ENCODE measurements at places on chromosomes 2 and 18.

GRCh38 chr2:186699742-186700141 is 5.9 kb downstream of the FAM171B start:
- DNase-seq: no peak

DNA sequence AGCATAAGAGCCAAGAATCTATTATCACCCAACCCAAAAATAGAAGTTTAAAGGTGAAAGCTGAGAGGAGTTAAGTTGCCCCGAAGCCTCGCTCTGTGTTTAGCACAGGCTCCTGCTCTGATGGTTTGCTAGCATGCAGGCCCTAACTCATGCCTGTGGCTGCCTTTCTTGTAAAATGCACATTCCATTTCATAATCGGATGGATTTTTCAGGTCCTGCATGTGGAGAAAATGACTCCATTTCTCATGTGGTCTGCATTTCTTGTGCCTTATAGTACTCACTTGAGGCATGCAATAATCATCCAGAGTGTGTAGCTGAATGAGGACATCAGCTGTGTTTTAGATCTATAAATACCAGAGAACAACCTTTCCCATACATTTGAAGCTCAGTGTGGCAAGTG is 381.8 kb downstream of the CPS1 start:
- no peak for DNase-seq

GRCh38 chr2:38462121-38462661 is 85.1 kb upstream of the ATL2 start:
- DNase-seq: peak; percentile 100

- DNase-seq: no peak
These were observed 206.1 kb upstream of the REV1 start for GRCh38 chr2:99695944-99696253.

GRCh38 chr2:101735166-101735533 is 37.6 kb downstream of the MAP4K4 start:
- no peak for DNase-seq

Measured in epithelial cell of esophagus (primary cell).